ENCODE measurements at places on chromosomes 16 and 17.

GRCh38 chr17:62741290-62741689, 66.8 kb downstream of the MARCHF10 start:
- DNase-seq: no peak

DNA sequence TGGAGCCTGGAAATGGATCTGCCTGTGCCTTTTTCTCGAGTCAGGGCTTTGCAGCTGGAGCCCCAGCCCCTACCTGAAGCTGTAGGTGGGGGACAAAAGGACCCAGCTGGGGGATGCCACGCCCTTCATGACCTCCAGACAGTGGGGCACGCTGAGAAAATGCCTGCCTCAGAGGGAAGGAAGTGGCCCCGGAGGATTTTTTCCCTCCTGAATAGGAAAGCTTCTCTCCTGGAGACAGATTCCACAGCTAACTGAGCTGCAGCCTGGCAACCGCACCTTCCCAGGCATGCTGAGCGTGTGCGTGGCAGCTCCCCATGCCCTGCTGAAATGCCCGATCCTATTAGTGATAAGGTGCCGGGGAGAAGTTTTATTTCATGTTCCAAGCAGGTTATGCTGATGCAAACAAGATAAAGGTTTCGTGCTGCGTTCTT, 58.0 kb downstream of the AIPL1 start:
- DNase-seq: no peak

- no peak for DNase-seq
These were observed 220.3 kb downstream of the MAP2K6 start for GRCh38 chr17:69634844-69635243.

GRCh38 chr17:75596320-75597087, 8.9 kb downstream of the MYO15B start:
- no peak for DNase-seq

- DNase-seq: no peak
These were observed 172.3 kb downstream of the C16orf78 start for GRCh38 chr16:49545741-49546448.

- no peak for DNase-seq
These were observed 14.0 kb downstream of the RPH3AL start for GRCh38 chr17:338442-339192.

- DNase-seq: no peak
These were observed 2.8 kb downstream of the RECQL5 start for GRCh38 chr17:75664099-75664549.

DNA sequence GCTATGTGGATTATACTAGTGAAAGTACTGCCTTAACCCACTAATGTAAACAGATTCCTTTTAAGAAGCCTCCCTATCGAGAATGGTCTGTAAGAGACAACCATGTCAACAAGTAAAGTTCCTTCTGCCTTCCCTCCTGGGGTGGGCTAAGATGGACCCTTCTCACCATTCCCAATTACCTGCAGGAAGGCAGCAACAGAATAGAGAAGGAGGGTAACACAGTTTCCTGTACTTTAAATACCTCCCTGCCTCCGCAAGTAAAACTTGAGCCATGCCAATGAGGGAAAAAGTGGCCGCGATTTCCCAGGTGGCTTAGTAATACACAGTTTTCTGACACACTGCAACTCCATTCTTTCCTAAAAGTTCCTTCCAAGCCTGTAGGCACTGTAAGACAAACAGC, 45.2 kb downstream of the TOX3 start:
- no peak for DNase-seq

DNA sequence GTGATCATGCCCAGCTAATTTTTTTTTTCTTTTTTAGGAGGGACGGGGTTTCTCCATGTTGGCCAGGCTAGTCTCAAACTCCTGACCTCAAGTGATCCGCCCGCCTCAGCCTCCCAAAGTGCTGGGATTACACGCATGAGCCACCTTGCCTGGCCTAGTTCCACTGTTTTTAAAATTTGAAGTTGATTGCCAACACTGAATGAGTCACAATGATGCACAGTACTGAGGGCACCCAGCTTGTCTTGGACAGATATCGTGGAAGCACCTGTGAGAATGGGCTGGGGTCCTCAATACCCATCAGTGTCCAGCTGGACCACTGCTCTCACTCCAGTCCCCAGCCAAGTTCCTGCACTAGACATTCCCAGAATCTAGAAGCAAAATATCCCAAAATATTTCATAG, 2.5 kb downstream of the KNOP1 start:
- DNase-seq: no peak

DNA sequence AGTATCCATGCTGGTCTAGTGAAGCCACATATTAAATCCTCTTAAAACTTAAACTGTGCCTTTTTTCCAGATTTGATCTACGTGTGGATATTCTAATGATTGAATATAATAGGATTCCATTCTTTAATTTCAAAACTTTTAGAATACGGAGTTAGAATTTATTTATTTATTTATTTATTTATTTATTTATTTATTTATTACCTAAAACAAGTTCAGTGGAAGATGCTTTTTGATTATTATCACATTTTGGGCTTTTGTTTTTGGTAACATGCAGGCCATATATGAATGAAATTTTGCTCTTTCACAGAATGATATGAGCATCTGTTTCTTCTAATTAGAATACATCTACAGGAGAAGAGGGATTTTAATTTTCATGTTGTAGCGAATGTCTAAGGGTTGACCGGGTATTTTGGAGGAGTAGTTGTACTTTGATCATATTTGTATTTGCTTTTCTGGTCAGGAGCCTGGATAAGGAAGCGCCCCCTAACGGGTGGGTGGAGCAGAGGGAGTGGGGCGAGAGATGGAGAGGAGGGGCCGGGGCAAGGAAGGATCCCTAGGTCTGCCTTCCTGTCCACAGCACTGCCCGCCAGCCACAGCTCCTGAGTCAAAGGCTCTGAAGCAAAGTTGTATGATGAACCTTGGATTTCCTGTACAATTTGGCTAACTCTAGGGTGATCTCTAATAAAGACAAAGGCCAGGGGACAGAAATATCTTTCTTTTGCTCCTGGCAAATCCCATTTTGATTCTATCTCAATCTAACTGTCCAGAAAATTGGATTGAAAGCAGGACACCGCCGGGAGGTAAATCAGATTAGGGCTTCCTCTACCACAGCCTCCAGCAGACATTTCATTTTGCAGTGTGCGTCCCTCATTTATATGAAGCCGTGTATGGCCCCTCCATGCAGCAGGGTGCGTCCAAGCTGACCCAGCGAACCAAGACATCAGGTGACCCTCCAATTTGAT, 149.1 kb downstream of the PRKCA start:
- DNase-seq: no peak

GRCh38 chr17:29085223-29085622, 42.3 kb downstream of the PIPOX start:
- DNase-seq: no peak

DNA sequence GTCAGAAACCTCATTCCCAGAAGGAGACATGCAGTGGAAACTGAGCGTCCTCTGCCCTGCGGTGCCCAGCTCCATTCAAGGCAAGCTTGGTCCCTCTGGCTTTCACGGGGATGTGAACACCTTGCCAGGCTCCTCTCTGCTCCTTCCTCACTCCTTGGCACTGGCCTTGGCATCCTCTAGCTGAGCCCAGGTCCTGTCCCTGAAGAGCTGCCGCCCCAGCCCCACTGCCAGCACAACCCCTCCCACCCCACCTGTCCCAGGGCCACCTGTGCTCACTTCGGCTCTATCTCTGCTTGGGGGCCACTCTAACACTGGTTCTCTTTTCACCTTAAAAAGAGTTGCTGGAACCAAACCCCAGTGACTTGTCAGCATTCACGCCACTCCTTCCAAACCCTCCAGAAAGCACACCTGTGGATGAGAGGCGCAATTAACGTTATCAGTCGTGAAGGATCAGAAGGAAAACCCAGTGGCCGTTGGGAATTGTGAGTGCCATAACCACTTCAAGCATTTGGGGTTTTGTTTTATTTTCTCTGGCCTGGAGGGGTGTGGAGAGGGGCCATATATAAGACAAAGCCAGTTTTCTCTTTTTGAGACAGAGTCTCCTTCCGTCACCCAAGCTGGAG, 103.7 kb downstream of the AXIN2 start:
- DNase-seq: no peak

GRCh38 chr17:79845601-79845949, 6.3 kb upstream of the CBX4 start:
- no peak for DNase-seq

GRCh38 chr17:29100296-29100695, 57.4 kb downstream of the PIPOX start:
- DNase-seq: no peak

GRCh38 chr17:17538417-17539391, 42.5 kb upstream of the RASD1 start:
- no peak for DNase-seq

DNA sequence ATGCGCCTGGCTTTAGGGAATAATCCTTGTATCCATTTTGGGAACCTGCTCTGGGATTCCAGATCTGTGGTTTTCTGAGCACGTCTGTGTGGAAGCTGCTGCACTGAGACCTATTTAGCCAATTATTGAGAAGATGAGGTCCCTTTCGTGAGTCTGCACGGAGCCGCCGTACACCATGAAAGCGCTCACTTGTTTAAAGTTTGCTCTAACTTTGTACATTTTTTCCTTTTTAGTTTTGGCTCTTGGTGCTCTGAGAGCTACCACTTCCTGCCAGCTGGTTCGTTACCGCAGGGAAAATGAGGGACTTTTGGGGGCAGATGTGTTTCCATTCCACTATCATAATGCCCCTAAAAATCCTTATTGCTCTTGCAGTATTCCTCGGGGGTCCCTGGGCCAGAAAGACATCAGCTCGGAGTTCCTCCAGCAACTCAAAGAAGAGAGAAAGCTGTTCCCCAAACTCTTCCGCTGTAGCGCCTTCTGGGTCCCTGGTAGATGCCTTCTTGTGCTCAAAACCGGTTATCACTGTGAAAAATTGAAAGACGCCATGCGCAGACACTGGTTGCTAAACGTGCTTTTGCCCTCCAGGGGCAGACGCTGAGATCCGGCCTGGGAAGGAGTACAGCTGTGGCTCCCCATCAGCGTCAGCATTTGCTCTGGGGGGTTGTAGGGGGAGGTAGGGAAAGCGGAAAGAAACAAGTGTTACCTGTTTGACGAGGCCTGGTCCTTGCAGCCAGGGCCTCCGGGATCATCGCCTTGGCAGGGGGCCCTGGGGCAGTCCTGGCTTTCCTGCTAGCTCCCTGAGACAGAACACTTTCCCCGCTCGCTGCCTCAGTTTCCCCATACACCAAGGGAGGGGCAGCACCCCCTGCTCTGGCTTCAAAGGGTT, 238.1 kb downstream of the MRTFB start:
- DNase-seq: no peak

DNA sequence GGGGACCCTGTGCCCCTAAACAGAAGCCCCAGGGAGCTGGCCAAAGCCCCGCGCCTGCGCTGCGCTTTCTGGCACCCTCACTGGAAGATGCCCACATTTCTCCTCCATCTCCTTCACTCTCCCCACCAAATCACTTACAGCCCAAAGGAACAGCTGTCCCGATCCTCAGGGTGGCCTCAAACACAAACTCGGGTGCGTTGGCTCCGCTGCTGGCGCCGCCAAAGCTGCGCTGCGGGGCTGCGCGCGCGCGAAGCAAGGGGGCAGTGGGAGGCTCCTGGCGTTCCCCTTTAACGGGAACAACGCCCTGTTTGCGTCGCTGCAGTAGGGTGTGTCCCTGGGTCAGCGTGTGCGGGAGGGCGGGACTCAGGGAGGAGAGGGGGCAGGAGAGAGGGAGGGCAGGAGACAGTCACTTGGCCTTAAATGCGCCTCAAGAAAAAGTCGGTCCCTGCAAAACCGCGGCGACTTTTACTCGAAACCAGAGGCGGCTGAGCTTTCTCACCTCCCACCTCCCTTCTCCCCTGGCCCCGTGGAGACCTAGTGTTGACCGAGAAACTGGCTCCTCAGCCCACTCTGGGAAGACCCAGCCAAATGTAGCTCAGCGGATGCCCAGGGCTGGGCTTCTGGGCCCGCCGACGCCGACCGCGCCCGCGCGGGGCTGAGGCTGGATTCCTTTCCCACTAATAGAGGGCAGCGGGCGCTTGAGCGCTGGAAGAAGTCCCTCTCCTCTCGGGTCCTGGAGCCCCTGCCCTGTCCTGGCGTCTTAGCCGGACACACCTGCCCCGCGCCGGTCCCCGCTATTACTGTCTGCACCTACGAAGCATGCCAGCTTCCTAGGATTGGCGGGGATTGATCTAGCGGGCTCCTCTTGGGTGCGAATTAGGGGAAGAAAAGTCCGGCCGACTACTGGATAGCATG, 2.6 kb downstream of the PMP22 start:
- DNase-seq: peak; percentile 94

- no peak for DNase-seq
These were observed 198.7 kb downstream of the KCNJ2 start for GRCh38 chr17:70368011-70368410.

DNA sequence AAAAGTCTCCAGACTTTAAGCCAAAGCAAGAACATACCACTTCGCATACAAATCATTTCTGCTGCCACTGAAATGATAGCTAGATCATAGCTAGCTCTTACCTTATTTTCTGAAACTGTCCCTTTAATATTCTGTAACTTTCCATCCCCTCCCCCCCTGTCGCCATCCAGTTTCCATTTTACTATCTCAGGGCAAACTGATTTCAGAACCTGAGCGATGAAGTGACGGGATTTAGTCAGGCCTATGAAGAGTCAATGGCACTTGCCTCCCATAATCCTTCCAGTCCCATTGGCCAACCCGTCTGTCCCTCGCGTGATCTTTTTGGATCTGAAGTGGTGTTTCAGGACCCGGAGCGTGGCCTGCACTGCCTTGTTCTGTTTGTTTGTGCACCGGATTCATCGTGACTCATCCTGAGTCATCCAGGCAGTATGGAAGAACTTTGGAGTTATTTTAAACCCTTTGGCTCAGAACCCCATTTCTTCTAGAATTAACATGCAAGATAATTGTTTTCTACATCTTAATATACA, 199.8 kb upstream of the CHMP6 start:
- DNase-seq: no peak

GRCh38 chr17:55897301-55897700, 146.4 kb downstream of the PCTP start:
- no peak for DNase-seq

- DNase-seq: no peak
These were observed 5.7 kb downstream of the SMIM5 start for GRCh38 chr17:75638893-75639292.

DNA sequence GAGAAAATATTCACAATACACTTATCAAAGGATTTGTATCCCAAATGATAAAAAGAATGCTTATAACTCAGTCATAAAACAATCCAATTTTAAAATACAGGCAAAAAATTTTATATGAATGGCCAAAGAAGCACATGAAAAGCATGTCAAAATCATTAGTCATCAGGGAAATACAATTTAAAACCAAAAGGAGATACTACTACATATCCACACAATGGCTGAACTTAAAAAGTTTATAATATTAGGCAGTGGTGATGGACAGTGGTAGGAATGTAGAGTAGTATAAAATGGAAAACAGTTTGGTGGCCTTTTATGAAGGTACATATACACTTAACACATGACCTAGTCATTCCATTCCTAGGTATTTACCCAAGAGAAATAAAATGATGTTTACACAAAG, 12.2 kb downstream of the CMC2 start:
- DNase-seq: no peak

Measured in left hindlimb (tissue), 1 donor.